CD4-positive, alpha-beta T cell treated with Interleukin-15 for 1 hour (primary cell): ENCODE measurements at places on chromosomes 11 and 22.

GRCh38 chr22:19891317-19892256, 36.9 kb upstream of the GNB1L start:
- peak; percentile 83 for DNase-seq

DNA sequence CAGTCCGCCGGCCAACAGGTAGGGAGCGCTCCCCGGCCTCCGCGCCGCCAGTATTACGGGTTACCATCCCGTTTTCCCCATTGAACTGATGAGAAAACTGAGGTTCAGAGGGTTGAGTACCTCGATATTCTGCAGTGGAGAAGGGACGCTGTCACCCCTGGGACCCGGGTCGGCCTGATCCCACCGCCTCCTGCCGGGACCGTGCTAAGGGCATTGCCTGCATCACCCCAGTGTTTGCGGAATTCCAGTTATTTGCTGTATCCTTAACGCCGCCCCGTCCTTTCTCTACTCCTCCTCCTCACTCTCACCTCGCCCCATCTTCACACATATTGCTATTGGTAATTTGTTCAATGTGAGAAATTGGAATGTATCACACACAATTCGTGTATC, 370 bp upstream of the A4GALT start:
- DNase-seq, result no peak

GRCh38 chr11:30561691-30562415, 24.3 kb downstream of the MPPED2 start:
- DNase-seq, result no peak

DNA sequence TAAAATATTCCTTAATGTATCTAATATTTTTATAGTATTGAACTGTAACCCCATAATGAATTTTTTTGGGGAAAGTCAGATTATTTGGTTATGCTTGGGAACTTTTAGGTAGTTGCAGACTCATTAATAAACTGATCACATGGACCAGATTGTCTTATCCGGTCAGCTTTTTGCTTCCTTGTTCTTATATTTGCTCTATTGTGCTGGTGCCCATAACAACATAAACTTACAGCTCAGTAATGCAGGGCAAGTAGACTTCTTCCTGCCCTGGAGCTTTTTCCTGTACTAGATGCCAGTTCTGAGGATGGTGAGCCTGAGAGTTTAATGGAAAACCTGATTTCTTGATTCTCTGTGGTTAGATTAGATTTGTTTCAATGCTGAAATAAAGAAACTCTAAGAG, 53.2 kb downstream of the MTMR3 start:
- no peak for DNase-seq

GRCh38 chr22:23086787-23087186, 16.5 kb downstream of the GNAZ start:
- no peak for DNase-seq

- no peak for DNase-seq
Measured at GRCh38 chr11:45994371-45995341, 72.2 kb downstream of the LARGE2 start.
